Cerebellum (tissue), 4 donors: ENCODE measurements at places on chromosomes 3 and 15. TPM values are rescaled to one million over a fixed set of nuclear protein-coding genes. Genes with fewer than 3 reads are reported as not detected.

TMEM62 gene
- 21.1 TPM for total RNA-seq

FRMD4B gene
- 37.7 TPM for total RNA-seq

EPHA3 gene
- total RNA-seq: 57.7 TPM

AEN gene
- total RNA-seq: 4.4 TPM

THPO gene
- total RNA-seq: 0.36 TPM
